ENCODE measurements at places on chromosomes 2 and 18.

- DNase-seq, result peak; percentile 78
Measured at GRCh38 chr2:230660294-230661060, 52.2 kb upstream of the CAB39 start.

- no peak for DNase-seq
Measured at GRCh38 chr2:140122001-140122400, 1341.8 kb upstream of the NXPH2 start.

DNA sequence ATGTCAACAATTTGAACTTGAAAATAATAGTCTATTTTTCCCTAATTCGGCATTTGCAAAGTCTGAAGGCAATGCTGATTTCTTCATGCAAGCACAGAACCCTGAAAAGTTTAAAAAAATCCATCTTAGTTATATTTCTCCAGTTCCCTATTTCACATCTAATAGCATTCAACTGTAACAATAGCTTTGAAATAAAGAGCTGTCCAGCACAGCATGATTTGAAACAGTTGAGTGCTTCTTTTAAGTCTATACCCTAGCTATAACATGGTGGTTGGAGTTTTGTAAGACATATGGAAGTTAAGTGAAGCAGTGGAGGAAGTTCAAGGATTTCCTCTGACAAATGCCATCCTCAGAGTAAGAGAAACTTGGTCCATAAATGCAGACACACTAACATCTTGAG is 691.9 kb downstream of the ERBB4 start:
- DNase-seq, result no peak

GRCh38 chr2:176171351-176172006 is 14.4 kb downstream of the HOXD3 start:
- DNase-seq, result no peak

DNA sequence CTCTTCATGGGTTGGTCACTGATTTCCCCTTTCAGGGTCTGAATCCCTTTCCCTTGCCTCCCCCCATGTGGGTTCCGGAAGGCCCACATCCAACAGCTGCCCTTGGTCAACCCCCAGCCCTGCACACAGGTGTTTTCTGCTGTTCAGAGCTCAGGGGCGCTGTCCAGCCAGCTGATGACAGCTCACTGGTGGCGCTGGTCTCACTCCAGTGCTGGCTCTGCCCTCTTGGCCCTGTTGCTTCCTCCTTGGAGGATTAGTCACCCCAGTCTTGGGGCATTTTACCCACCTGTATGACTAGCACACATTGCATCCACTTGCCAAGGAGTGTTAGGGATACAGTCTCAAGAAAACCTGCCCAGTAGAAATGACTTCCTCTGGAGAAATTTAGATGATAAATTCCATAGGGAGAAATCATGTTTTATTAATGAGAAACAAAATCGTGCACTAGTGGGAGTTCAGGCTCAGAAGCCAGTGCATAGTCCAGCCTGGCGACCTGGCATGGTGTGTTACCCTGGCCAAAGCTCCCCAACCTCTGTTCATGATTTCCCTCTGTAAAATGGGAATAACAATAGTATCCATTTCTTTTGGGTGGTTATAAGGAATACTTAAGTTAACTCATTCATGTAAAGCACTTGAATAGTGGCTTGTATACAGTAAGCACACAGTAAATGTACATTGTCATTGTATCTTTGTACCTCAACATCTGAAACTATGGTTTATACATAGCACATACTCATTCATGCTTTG is 21.6 kb downstream of the CRIM1 start:
- DNase-seq, result no peak

DNA sequence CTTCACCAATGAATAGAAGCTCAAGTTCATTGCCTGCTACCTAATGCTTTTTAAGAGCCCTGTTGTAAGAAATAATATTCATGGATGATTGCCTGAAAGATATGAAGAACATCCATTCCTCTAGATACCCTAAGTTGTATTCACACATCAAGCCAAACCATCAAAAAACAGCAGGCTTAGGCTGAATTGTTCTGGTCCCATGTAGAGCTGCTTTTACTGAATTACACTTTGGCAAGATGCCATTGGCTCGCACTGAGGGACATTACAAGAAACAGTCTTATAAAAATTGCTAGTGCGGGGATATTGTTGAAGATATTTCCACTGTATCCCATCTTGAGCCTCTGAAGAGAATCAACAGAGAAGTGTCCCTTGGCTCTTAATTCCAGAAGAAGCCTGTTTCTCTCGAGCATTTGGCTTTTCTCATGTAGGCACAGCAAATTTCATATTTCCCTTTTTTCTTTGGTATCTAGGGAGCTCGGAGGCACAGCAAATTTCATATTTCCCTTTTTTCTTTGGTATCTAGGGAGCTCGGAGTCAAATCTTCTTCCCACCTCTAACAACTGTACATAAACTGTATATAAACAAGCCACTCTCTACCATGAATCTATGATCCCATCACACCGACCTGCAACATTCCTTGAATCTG is 107.5 kb downstream of the COLEC12 start:
- no peak for DNase-seq

- DNase-seq, result peak; percentile 53
Measured at GRCh38 chr2:240635121-240635997, 10.1 kb downstream of the GPR35 start.

- DNase-seq, result peak; percentile 66
Measured at GRCh38 chr2:171260471-171261424, 100.1 kb upstream of the TLK1 start.

- DNase-seq, result no peak
Measured at GRCh38 chr2:217890445-217890844, 112.3 kb downstream of the TNS1 start.

DNA sequence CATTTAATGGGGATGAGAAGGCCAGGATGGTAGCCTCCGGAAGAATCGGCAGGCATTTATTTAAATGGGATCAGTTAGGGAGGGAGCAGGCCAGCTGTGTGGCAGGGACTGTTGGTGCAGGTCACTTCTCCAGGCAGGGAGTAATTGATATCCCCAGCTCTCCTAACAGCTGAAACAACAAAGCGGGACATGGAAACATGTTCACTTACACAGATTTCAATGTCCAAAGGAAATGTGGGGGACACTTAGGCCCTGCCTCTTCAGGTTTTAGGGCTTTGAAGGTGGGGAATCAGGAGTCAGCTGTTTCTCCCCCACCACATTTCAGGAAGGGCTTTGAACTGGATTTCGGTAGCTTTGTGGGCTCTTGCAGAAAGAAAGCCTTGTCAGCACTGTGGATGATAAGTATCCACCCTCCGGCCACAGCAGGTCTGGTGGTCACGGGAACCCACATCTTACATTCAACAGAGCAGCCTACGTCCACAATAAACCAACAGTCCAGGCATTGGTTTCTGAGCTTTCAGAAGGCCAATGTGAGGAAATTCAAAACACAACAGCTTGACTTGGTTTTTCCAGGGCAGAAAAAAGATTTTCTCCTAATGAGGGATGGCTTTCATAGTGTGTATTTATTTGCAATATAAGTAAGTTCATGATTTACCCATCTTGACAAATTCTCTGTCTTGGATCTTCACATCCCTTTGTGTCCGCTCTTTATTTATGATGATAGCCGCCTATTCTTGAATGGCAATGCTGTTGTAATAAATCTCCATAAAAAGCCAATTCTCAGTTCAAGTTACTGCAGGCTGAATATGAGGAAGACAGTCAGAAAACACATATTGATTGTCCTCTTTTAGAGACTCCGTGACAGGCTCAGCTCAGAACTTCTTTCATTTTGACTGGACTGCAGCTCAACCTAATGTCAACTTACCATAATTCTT is 96.6 kb upstream of the NRP2 start:
- DNase-seq, result no peak

GRCh38 chr18:2872095-2872494 is 25.3 kb downstream of the EMILIN2 start:
- DNase-seq, result peak; percentile 9

- DNase-seq, result no peak
Measured at GRCh38 chr2:242056026-242056425, 186.5 kb downstream of the RTP5 start.

DNA sequence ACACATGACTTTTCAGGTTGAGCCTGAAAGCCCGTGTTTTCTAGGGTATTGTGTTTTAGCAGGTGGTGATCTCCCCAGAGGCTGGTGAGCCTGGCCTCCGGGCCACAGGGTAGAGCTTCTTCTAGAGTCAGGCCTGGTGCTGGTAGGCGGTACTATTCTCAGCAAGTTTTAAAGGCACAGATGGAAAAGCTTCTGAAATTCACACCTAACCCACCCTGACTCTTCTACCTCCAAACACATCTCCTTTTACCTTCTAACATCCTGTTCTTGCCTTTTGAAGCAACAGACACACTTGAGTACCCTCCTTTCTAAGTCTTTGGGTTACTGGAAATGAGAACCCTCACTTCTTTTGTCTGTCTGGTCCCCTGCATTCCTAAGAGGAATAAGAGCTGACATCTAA is 191.1 kb downstream of the SETBP1 start:
- no peak for DNase-seq

GRCh38 chr18:5841518-5841917 is 53.8 kb downstream of the TMEM200C start:
- no peak for DNase-seq

DNA sequence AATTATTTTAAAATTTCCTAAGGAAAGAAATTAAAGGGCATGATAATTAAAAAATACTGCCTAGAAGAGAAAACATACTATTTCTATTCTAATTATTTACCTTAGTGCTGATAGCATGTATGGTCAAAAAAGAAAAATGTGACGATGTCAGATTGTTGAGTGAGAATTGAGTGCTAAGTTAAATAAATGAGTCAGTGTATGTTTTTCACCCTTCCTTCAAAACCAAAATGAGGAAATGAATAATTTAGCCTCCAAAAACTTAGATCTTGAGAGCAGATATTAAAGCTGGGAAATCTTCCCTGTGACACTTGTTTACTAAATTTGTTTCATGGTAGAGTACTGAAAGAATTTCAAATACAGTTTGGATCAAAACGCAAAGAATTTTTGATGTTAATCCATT is 58.6 kb upstream of the NYAP2 start:
- DNase-seq, result no peak

GRCh38 chr18:13576598-13576997 is 149.8 kb downstream of the FAM210A start:
- DNase-seq, result no peak
